DMS153 (cell line): ENCODE measurements at places on chromosomes 16 and 17.

GRCh38 chr16:57969451-57970123 lies 1.3 kb downstream of the CNGB1 start:
- DNase-seq: no peak

DNA sequence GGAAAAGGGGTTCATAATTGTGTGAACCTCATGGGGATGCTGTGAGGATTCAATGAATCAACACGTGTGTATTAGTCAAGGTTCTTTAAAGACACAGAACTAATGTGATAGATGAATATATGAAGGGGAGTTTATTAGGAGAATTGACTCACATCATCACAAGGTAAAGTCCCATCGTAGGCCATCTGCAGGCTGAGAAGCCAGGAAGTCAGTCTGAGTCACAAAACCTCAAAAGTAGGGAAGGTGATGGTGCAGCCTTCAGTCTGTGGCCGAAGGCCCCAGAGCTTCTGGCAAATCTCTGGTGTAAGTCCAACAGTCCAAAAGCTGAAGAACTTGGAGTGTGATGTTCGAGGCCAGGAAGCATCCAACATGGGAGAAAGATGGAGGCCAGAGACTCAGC lies 413.4 kb downstream of the CDH13 start:
- no peak for DNase-seq

GRCh38 chr17:66847704-66848103 lies 12.8 kb downstream of the CACNG5 start:
- no peak for DNase-seq

DNA sequence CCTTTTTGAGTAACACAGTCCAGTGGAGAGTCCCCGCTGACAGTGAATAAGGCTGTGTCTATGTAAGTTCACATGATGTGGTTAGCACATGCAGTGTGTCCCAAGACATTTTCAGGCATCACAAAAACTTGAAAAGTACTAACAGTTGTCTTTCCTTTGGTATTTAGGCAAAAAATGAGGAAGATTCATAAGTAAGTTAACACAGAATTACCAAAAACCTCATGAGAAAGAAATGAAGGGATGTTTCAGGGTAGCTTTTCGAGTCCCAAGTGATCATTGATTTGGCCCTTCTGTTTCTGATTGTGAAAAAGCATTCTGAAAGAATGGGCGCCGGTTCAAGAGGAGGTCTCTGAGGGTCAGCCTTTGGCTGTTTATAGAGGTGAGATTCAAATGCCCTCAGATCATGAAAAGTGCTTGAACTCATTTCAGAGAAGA lies 529 bp upstream of the ASPA start:
- DNase-seq: no peak

- no peak for DNase-seq
These were observed 200.0 kb downstream of the NTN1 start for GRCh38 chr17:9221147-9221921.

DNA sequence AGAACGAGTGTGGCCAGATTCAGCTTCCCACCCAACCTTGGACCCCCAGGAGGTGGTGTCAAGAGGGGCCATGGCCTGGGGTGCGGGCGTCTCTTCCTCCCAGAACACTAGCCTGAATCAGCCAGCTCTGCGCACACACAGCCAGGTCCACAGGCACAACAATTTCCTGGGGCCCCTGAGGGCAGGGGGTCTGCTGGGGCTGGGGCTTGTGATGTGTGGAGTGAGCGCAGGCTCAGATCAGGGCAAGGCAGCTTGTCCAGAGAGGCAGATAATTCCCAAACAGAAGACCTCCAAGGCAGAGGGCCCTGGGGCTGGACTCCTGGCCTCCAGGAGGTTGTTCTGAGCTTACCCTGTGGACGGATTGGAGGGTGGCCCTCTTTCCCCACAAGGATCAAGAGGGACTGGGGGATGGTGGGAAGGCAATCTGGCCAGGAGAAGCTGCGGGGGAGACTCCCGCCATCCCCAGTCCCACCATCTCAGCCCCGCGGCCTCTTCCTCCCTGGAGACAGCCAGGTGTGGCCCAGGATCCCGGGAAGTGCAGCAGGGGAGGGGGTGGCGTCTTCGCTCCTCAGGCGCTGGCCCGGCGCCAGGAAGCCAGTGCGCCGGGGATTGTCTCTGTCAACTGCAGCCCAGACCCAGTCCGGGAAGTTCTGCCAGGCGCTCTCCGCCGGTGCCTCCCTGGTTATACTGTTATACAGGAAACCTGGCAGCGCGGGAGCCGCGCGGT lies 52.0 kb upstream of the AMZ2 start:
- no peak for DNase-seq

DNA sequence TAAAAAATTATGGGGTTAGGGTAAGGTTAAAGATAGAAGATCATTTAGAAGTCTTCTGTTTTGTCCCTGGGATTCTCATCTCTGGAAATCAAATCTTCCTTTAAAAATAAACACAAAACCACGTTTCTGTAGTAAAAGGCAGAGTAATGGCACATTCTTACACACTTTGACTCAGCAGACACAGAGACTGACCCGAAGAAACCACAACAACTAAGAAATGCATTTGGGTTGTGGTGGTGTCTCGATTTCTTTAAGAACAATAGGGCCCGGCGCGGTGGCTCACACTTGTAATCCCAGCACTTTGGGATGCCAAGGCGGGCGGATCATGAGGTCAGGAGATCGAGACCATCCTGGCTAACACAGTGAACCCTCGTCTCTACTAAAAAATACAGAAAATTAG lies 54.9 kb upstream of the MYH10 start:
- no peak for DNase-seq

DNA sequence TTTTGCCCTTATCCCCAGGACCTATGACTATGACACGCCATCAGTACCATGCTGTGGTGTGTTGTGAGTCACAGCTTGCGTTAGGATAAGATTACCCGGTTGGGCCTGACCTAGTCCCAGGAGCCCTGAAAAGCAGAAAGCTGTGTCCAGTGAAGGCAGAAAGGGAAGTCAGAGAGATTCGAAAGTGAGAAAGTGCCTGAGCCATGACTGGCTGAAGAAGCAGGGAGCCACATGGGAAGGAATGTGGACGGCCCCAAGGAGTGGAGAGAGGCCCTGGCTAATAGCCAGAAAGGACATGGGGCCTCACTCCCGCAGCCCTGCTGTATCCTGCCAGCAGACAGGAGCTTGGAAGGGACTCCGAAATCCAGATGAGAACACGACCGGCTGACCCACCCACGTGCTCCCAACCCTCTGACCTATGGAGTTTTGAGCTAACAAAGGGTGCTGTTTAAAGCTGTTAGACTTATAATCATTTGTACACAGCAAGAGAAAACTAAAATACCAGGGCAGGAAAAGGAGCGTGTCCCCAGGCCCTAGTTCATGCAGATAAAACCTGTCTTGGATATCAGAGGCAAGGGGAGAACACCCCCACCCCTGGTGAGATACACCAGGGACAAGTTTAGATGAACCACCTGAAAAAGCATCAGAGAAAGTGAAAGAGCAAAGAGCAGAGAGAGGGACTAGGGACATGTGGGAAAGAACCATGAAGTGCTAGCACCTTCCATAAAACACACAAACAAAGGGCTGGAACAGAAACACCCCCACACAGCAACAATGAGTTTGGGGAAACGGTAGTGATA lies 115.3 kb downstream of the SLC39A11 start:
- no peak for DNase-seq

DNA sequence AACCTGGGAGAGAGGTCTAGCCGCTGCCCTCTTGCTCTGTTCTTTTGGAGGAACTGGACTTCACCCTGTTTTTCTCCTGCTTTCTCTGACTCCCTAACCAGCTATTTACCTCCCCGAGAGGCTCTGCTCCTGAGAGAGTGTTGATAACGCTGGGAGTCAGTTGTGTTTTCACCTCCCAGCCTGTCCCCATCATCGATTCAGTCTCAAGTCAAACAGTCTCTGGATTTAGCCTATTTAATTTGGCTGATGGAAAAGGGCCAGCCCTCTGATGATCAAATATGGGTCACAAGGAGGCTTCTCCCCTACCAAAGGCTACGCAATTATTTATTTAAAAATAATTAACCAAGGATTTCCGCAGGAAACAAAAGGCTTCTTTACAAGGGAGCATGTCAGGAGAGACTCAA lies 31.8 kb downstream of the HNF1B start:
- DNase-seq: no peak

- DNase-seq: no peak
These were observed 98.4 kb upstream of the GSE1 start for GRCh38 chr16:85514598-85515318.

GRCh38 chr16:2048116-2048543 lies 345 bp downstream of the TSC2 start:
- DNase-seq: no peak
